ENCODE measurements at places on chromosomes 6 and 20.

DNA sequence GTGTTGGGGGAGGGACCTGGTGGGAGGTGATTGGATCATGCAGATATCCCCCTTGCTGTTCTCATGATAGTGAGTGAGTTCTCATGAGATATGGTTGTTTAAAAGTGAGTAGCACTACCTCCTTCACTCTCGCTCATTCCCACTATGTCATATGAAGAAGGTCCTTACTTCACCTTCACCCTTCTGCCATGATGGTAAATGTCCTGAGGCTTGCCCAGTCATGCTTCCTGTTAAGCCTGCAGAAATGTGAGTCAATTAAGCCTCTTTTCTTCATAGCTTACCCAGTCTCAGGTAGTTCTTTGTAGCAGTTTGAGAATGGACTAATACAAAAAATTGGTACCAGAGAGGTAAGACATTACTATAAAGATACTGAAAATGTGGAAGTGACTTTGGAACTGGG, 425.9 kb downstream of the HTR1B start:
- no peaks in the 10 kb centered on the region for H3K36me3 ChIP-seq
- H3K4me3 ChIP-seq: no peak overlapping the region
- no peak overlapping the region for H3K27ac ChIP-seq
- H3K4me1 ChIP-seq: no peaks in the 10 kb centered on the region
- H3K27me3 ChIP-seq: no peaks in the 10 kb centered on the region
- DNase-seq: no peak

GRCh38 chr6:111985202-111985731, 68.6 kb upstream of the CCN6 start:
- H3K4me3 ChIP-seq: no peak overlapping the region
- peaks cover 63% of the 10 kb centered on the region for H3K4me1 ChIP-seq
- no peaks in the 10 kb centered on the region for H3K27me3 ChIP-seq
- no peak for DNase-seq
- no peaks in the 10 kb centered on the region for H3K36me3 ChIP-seq

DNA sequence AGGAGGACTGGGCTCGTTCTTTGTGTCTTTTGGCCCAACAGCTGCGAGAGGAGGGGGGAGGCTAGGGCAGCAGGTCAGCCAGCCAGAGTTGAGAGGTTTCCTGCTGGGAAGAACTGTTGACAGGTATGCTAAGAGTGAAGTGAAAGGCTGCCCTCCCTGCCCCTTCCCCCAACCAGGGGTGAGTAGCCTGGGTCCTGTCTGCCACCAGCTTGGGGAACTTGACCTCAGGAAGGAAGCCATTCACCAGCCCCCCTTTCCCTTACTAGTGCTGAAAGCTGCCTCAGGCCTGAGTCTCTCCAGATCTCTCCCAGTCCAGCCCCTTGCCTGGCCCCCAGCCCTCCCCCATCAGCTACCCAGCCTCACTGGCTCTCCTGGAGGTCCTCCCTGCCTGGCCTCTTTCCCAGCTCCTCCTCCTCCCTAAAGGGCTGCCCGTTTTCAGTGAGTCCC, 20.7 kb upstream of the ZNF76 start:
- H3K4me3 ChIP-seq: no peak overlapping the region
- DNase-seq: no peak
- no peaks in the 10 kb centered on the region for H3K36me3 ChIP-seq
- no peaks in the 10 kb centered on the region for H3K27me3 ChIP-seq
- no peak overlapping the region for H3K27ac ChIP-seq

DNA sequence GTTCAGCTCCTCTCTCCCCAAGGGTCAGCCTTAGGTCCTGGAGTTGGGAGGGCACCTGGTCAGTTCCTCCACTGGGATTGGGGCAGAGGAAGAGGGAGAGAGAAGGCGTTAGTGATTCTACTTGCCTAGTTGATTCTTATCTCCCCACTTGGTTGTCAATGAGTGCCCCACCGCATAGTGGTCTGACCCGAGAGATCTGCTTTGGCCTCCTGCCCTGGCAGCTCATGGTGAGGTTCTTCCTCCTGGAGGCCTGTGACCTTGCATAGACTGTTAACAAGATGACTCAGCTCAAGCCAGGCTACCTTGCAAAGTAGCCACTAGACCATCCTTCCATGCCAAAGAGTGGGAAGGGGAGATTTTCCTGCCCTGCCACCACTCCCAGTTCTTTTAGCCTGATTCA, 160.6 kb downstream of the TMEM200A start:
- no peak overlapping the region for H3K4me3 ChIP-seq
- no peaks in the 10 kb centered on the region for H3K36me3 ChIP-seq
- no peaks in the 10 kb centered on the region for H3K27me3 ChIP-seq
- peaks cover 27% of the 10 kb centered on the region for H3K4me1 ChIP-seq
- no peak overlapping the region for H3K27ac ChIP-seq
- DNase-seq: no peak

DNA sequence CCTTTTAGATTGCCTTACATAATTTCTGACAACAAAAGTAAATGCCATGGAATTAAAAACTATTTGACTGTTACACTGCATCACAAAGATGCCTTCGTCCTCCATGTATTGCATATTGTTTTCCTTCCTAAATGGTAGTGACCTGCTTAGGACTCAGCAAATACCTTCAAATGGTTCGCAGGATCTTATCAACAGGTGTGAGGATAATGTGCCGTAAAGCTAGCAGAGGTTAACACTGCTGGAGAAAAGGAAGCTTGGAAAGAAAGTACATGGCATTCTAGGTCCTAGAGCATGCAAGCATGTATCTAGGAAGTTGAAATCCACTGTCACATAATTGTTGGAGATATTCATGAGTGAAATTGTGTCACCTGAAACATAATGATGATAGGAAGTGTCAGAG, 5.5 kb downstream of the CLVS2 start:
- H3K27me3 ChIP-seq: peaks cover 8% of the 10 kb centered on the region
- H3K27ac ChIP-seq: no peak overlapping the region
- no peaks in the 10 kb centered on the region for H3K36me3 ChIP-seq
- DNase-seq: no peak

DNA sequence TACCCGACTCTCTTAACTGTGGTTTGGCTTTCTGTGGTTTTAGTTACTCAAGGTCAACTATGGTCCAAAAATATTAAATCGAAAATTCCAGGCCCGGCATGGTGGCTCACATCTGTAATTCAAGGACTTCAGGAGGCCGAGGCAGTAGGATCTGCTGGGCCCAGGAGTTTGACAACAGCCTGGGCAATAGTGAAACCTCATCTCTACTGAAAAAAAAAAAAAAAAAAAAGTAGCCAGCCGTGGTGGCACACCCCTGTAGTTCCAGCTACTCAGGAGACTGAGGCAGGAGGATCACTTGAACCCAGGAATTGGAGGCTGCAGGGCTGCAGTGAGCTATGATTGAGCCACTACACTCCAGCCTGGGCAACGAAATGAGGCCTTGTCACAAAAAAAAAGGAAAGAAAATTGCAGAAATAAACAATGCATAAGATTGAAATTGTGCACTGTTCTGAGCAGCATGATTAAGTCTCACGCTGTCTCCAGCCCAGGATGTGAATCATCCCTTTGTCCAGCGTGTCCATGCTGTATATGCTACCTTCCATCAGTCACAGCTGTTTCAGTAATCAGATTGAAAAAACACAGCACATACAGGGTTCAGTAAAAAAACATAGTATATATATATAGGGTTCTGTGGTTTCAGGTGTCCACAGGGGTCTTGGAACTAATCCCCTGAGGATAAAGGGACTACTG, 40.7 kb downstream of the RGS17 start:
- H3K27me3 ChIP-seq: no peaks in the 10 kb centered on the region
- no peak overlapping the region for H3K4me3 ChIP-seq
- no peaks in the 10 kb centered on the region for H3K4me1 ChIP-seq
- DNase-seq: no peak

DNA sequence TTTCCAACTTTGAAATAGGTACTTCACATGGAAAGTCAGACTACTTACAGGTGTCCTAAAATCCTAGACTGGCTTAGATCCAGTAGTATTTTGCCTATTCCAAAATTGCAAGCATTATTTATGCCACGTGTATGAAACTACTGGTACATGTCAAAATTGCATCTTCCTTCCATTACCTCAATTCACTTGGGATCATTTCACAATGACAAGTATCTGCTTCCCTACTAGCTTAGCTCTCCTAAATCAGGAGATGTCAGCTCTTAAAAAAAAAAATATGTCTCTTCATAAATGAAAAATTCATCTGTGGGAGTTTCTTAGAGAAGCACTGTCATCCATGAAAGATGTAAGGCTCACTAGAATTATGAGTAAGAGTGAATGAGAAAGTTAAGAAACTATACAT, 466.6 kb upstream of the MANEA start:
- H3K27ac ChIP-seq: no peak overlapping the region
- no peaks in the 10 kb centered on the region for H3K4me1 ChIP-seq
- H3K27me3 ChIP-seq: no peaks in the 10 kb centered on the region
- no peak for DNase-seq
- no peak overlapping the region for H3K4me3 ChIP-seq

DNA sequence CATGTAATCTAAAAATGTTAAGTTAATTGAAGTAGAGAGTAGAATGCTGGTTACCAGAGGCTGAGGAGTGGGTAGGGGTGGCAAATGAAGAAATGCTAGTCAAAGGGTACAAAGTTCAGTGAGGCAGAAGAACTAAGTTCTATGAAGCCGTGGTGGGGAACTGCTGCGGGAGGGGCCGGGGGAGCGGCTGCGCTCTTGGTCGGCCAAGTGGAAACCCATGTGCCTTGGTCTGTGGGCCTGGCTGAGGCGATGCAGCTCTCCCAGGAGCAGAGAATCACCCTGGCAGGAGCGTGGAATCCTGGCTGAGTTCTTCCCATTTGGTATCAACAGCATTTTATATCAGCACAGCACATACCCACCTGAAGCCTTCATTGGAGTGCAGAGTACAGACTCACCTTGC, 22.3 kb downstream of the TTLL2 start:
- H3K4me3 ChIP-seq: no peak overlapping the region
- peaks cover 3% of the 10 kb centered on the region for H3K27me3 ChIP-seq
- peaks cover 21% of the 10 kb centered on the region for H3K4me1 ChIP-seq
- no peaks in the 10 kb centered on the region for H3K36me3 ChIP-seq

DNA sequence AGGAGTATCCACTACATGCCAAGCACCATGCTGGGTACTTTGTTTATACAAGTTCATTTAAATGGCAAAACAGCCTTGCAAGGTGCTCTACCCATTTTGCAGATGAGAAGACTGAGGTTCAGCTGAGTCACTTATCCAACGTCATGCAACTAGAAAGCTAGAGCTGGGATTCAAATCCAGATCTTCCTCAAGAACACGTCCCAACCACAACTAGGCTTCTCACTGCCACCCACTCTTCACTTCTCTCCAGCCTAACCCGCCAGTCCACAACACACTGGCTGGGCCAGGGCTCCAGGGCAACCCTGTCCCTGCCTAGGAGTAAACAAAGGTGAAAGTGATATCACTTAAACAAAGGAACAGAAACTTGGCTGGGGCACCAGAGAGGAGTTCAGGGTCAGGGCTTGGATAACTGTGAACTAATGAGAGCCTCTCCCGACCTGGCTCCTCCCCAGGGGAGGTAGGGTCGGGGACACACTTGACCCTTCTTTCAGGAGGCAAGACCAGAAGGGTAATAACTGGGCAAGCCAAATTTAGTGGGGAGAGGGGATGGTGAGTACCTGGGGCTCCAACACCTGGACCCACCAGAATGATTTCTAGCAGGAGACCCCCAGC, 7.9 kb downstream of the SDC4 start:
- no peaks in the 10 kb centered on the region for H3K36me3 ChIP-seq
- H3K27ac ChIP-seq: no peak overlapping the region
- DNase-seq: no peak
- H3K27me3 ChIP-seq: no peaks in the 10 kb centered on the region

All from CD4-positive, alpha-beta T cell (primary cell).